Prostate gland (tissue), 2 donors: ENCODE measurements at places on chromosomes 4 and X. TPM values are rescaled to one million over a fixed set of nuclear protein-coding genes. Genes with fewer than 3 reads are reported as not detected.

DNA sequence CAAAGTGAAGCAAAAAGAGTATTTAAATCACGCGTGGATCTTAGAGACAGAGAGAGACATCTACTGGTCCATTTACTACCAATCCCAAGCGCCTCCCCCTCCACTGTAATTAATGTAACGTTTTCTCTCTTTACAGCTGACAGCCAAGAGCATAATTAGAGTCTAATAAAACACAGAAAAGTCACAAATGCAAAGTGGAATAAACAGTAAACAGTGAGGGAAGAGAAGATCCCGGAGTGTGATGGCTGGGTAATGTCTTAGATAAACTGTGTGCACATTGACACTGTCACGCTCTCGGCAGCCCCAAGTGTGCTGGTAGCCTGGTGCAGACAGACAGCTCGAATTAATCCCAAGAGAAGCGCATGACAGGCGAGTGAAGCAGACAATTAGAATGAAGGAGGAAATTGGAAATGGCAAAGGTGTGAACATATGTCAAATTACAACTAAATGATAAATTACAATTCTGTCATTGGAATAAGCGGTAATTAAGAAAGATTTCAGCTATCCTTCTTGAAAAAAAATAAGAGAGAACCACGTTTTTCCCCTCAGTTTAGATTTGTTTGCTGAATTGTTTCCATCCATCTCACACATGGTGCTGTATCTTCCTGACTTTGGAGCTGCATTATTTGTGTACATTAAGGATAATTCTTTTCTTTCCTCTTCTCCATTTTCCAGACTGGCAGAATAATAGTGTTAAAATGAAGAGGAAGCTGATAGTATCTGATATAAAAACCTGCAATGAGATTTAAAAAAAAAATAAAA is 100.1 kb downstream of the CXXC4 start:
- DNase-seq, result no peak

- no peak for DNase-seq
Observed at GRCh38 chr4:14877246-14878225, 124.7 kb upstream of the CPEB2 start.

DNA sequence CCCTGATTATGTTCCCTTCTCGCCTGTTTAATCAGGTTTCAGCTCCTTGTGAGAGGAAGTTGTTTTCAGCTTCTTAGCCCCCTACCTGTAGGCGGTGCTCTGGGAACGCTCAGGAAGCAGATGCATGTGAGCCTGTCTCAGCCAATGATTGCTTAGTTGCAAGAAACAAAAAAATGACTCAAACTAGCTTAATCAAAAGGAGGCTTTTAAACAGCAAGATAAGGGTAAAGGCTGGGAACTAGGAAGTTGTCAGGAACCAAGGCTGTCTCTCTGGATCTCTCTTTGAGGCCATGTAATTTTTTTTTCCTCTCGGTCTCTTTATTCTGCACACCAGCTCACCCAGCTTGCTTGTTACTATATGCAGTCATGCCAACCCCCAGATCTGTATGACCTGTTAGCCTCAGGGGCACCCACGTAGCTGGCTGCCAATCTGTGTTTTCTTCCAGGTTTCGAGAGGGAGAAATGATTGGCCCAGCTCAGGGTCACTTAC is 109.1 kb downstream of the PTTG2 start:
- peak; percentile 60 for DNase-seq

GRCh38 chr4:95651891-95652290 is 103.1 kb upstream of the UNC5C start:
- no peak for DNase-seq

GRCh38 chr4:111209706-111210105 is 586.8 kb upstream of the PITX2 start:
- DNase-seq, result no peak

DNA sequence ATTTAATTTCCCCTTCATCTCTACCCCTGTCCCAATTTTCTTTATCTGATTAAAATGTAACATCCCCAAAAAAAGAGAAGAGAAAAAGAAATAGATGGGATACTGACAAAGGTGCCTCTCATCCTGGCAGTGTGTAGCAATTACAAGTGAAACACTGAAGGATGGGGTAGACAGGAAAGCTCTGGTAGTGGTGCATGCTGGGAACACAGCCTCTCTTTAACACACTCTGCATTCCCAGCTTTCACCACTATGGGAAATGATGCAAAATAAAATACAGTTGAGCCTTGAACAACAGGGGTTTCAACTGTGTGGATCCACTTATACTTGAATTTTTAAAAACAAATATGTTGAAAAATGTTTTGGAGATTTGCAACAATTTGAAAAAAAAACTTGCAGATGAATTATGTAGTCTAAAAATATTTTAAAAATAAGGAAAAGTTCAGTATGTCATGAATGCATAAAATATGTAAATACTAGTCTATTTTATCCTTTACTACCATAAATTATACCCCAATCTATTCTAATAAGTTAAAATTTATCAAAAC is 239.2 kb upstream of the DDX53 start:
- no peak for DNase-seq

- DNase-seq, result peak; percentile 46
Observed at GRCh38 chr4:2266181-2266580, 4.3 kb upstream of the MXD4 start.

The CXCL3 gene
- total RNA-seq, result 4.8 TPM

The TMEM154 gene
- total RNA-seq, result 2.7 TPM

DNA sequence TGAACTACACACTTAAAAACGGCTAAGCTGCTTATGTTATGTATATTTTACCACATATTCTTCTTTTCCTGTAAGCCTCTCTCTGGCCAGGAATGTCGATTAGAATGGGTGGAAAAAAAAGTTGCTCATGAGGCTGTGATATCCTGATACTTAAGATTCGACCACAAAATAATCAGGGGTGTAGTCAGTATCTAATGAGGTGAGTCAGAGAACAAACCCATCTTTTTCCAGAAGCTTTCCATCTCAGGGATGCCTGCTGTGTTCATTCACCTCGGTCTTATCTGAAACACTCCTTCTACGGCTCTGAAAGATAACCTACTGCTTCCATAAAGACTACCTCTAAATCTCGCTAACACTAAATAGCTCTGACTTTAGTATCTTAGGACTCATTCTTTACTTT is 142.7 kb upstream of the MAP3K15 start:
- no peak for DNase-seq

The RASGEF1B gene
- total RNA-seq, result 16.4 TPM

The TFE3 gene
- total RNA-seq, result 88.4 TPM

DNA sequence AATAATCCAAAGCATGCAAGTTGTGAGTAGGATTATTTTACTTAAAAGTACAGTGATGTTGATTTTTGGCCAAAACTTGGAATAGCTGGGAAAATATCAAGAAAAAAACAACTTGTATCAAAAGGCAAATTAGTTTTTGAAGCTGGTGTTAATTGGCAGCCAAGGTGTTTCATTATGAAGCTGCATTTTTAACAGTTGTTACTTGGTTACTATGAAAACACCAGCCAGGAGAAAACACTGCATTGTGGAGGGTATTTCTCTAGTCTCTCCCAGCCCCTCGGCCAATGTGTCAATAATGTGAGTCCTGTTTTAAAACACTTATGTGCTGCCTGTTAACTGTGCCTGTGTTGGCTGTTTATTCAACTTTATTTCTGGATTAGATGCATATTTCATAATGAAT is 733.4 kb downstream of the ADGRL3 start:
- DNase-seq, result no peak

GRCh38 chr4:81030981-81031791 is 678 bp downstream of the BMP3 start:
- DNase-seq, result no peak

- DNase-seq, result no peak
Observed at GRCh38 chr4:144556636-144557035, 89.3 kb upstream of the HHIP start.

DNA sequence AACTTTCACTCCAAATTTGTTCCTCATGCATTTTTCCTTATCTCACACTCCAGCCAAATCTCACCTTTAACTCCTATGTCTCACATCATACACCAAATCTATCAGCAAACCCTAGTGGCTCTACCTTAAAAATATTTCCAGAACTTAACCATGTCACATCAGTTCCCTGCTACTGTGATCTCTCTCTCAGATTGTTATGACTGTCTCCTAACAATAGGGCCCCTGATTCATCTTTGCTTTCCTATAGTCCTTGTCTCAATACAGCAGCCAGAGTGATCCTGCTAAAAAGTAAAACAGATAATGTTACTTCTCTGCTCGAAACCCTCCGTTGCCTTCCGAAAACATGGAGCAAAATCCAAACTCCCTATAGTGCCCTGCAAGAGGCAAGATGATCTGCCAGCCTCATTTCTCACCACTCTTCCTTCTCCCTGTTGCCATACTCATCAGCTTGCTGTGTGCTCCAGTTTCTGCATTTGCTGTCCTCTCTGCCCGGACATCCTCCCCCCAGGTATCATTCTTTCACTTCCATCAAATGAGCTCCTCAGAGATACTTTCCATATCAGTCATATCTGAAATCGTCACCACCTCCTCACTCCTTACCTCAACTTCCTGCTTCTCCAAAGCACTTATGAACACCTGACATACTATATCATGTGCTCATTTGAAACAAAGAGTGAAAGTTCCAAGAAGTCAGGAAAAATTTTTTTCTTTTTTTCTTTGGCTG is 293.4 kb upstream of the NR3C2 start:
- DNase-seq, result no peak

- no peak for DNase-seq
Observed at GRCh38 chrX:119501511-119502148, 33.4 kb downstream of the SLC25A5 start.

DNA sequence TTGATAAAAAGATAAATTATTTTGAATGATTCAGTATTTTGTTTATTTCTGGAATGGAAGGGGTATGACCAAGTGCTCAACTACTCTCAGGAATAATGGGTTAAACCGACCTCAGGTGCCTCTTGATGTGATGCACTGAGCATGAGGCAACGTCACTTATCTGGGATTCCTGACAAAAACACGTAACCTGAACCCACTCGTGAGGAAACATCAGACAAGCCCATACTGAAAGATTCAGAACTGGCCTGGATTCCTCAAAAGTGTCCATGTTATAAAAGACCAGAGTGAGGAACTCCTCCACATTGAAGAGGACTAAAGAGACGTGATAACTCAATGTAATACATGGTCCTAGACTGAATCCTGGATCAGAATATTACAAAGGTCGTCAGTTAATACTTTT is 144.0 kb downstream of the FNIP2 start:
- DNase-seq, result no peak

GRCh38 chr4:89757154-89757719 is 79.7 kb downstream of the SNCA start:
- DNase-seq, result peak; percentile 16

DNA sequence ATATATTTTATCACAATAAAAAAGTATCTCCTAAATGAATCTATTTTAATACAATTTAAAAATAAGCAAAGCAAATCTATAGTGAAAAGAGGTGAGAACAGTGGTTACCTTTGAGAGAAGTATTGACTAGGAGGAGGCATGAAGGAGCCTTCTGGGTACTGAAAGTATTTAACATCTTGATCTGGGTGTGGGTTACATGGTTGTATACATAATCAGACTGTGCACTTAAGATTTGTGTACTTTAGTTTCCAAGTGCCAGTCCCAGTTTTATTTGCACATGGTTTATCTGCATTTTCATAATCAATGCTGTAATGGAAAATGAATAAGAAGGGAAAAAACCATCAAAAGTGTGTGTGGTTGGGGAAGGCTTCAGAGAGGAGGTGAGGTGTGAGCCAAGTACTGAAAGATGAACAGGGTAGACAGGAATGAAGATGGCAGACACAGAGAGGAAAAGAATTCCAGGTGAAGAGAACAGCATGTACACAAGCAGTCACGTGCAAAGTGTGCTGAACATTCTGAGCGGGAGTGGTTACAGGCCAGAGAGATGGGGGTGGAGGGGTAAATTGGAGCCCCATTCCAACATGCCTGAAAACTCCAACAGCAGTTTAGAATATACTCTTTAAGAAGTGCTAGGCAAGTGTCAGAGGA is 14.6 kb downstream of the MAP7D2 start:
- DNase-seq, result no peak

DNA sequence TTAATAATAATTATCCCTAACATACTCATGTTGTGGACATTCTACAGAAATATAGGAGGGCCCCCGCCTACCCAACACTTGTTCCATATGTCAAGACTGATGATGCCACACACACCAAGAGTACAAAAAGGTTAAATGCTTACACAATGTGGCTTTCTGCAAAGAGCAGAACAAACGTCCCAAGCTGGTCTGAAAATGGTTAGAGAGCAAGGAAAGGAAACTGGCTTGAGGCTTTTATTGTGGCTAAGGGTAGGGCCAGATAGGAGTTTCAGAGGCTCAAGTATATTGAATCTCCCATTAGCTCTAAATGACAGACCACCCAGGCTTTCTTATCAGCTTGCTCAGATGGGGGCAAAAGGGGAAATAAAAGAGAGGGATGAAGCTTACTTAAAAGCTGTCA is 134.1 kb upstream of the C1QTNF7 start:
- DNase-seq, result no peak

DNA sequence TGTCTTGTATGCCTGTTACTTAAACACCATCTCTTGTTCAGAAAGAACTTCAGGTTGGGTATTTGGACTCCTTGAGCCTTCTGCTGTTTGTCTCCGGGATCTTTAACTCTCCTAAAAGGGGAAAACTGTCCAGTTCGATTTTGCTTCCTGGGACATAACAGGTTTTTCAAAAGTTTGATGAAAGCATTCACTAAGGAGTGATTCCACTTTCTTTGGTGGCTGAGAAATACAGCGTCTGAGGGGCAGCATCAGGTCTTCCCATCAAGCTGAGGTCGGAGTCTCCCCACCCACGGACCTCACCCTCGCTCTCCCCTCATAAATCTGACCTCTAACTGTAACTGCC is 1.4 kb downstream of the AFAP1 start:
- no peak for DNase-seq

DNA sequence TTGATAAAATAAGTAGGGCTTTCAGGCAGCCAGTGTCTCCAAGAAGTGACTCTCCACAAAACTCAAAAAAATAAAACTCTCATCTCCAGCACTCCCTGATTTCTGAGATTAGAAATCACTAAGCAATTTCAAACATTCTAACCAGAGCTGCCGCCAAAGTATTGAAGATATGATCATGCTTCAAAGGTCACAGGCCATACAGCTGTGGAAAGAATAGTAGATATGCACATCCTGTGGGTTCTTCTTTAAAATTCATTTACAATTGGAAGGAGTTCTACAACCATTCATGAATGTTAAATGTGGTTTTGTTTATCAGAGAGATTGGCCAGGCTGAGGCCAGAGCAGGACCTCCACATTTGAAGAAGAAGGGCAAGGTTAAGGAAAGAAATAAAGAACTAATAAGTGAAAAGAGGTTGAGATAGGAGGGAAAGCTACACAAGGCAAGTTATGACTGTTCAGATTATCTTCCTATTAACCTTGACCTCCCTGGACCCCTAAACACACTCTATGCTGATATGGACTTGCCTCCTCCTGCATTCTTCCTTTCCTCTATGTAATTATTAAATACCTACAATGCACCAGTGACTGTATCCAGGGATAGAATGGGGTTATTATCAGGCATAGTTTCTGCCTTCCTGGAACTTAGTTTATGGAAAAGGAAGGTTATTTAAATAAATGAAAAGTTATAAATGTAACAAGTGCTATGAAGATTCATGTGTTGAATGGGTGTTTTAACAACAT is 56.4 kb downstream of the USP38 start:
- no peak for DNase-seq
